ENCODE measurements at places on chromosomes 12 and 14.

DNA sequence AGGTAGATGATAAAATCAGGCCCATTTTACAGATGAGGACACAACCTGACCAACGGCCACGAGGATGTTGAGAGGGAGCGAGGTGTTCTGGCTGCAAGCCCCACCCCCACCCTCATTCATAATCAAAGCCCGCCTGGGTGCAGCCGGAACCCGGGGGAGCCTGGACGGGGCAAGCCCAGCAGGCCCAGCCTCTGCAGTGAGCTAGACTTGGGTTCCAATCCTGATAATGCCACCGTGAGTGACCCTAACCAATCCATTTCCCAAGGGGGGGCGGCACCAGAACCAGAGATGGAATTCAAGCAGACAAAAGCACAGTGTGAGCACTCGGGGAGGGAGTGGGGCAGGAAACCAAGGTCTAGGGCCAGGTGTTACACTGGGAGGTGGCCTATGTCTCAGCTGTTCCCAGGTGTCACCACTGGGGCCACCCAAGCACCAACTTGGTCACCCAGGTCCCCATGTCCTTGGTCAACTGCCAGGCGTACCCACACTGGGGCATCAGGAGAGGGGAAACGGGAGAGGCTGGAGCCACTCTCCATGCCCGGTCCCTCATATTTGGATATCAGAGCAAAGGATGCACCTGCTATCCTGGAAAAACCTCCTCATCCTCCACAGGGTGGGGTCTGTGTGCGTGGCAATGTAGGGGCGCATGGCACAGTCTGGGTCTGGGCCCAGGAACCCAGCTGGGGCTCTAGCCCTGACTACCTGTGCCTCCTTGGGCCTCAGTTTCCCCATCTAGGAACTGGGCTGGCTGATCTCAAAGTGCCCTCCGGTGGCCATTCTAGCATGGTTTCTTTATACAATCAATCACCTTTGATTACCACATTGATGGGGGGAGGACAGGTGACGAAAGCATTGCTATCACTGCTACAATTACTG lies 58.4 kb downstream of the FAM222A start:
- no peak for DNase-seq

DNA sequence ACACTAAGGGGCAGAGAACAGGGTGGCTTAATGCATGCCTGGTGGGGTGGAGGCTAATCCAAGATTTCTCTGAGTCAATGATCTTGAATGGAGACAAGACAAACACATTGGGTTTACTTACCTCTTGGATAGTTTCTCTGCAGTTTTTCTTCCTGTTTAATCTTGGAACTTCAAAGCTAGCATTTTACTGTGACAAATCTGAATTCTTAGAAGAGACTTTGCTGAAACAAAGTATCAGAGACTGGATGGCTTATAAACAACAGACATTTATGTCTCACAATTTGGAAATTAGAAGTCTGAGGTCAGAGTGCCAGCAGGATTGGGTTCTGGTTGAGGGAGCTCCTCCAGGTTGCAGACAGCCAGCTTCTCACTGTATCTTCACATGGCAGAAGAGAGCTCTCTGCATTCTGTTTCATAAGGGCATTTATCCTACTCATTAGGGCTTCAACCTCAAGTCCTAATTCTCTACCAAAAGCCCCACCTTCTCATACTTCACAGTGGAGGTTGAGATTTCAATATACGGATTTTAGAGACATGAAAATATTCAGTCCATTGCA lies 921.8 kb downstream of the VRK1 start:
- DNase-seq, result no peak

DNA sequence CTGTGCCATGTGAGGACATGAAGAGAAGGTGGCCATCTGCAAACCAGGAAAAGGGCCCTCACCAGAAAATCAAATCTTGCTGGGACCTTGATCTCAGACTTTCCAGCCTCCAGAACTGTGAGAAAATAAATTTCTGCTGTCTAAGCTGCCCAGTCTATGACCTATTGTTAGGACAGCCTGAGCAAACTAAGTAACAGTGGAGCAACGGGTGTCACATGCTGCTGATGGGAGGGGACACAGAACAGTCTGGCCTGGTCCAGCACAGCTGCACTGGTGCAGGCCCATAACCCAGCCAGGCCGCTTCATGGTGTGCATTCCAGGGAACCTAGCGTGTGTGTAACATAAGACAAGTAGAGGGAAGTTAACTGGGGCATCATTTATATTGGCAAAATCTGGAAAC lies 42.1 kb downstream of the GRIP1 start:
- no peak for DNase-seq

DNA sequence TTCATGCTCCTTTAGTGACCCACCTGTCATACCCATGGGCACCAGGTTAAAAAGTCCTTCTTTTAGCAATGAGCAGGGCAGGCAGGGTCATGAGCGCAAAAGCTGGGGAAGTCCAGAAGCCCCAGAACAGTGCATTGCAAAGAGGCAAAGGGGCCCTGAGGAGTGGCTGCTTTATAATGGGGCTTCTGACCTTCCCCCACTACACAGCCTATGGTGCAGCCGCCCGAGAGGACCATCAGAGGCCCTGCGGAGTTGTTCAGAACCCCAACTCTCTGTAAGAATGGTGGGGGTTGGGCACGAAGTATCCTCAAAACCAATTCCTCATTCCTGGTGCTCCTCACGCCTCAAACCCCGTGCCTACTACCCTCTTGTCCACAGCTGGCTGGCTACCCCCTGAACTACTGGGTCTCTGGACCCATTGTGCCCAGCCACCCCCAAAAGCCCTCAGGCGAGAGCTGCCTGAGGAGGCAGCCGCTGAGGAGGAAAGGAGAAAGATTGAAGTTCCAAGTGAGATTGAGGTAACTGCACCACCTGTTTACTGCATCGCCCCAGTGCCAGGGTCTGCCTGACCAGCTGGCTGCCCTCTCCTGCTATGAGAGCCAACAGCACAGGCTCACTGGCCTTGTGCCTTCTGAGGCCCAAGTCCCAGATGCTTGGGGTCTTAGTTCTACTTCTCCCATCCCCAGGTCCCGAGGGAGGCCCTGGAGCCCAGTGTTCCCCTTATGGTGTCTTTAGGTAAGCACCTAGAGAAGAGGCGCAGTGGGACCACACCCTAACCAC lies 6.7 kb downstream of the REC8 start:
- no peak for DNase-seq

DNA sequence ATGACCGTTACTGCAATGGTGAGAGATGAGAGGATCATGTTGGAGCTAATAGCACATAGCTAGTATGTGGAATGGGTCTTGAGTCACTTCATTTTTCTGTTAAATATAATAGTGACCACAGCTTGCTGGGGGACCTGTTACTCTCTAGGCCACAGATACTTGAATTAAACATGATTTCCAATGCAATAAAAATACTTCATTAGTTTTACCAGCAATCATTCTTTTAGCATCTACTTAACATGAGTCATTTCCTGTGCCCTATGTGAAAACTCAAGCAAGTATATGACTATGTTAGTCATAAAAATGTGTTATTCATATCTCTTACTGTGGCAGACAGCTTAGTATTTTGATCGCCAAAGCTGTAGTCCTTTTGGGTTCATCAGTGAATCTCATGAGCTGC lies 798.8 kb downstream of the SLC16A7 start:
- no peak for DNase-seq

DNA sequence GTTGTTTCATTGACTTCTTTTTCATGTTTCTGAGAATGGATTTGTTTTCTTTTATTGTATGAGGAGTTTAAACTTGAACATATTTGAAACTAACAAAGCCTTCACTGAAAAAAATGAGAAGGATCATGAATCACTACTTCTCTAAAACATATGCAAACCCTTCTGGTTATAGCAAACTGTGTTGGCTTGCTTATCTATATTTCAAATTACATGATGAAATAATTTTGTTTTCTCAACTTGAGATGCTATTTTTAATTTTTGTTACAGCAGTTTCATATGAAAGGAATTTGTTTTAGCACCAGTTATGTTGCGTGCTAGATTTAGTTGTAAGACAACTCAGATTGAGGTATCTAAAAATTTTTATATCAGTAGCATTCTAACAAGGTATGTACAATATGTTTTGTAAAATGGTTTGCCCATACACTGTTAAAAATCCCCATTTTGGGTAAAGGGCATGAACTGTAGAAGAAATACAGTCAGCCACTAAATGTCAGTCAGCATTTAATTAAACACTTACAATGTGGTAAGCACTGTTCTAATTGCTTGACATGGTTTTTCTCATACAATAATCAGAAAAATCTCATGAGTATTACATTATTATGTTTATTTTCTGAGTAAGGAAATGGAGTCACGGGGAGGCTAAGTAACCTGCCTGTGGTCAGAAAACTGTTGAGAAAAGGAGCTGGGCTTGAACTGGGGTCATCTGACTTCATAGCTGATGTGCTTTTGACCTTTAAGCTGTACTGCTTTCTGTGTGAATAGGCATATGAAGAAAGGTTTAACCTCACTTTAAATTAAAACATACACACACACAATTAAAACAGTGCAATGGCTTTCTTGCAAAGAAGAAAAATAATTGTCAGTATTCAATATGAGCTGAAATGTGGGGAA lies 105.7 kb downstream of the PLEKHA5 start:
- DNase-seq, result no peak

DNA sequence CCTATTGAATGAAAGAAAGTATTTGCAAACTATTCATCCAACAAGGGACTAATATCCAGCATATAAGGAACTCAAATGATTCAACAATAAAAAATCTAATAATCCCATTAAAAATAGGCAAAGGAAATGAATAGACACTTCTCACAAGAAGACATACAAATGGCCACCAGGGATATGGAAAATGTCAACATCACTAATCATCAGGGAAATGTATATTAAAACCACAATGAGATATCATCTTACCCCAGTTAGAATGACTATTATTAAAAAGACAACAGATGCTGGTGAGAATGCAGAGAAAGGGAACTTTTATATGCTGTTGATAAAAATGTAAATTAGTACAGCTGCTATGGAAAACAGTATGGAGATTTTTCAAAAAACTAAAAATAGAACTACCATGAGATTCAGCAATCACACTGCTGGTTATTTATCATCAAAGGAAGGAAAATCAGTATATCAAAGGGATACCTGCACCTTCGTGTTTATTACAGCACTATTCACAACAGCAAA lies 89.3 kb downstream of the GARIN6 start:
- DNase-seq, result no peak

GRCh38 chr12:79451365-79451764 lies 239.4 kb downstream of the PAWR start:
- no peak for DNase-seq

DNA sequence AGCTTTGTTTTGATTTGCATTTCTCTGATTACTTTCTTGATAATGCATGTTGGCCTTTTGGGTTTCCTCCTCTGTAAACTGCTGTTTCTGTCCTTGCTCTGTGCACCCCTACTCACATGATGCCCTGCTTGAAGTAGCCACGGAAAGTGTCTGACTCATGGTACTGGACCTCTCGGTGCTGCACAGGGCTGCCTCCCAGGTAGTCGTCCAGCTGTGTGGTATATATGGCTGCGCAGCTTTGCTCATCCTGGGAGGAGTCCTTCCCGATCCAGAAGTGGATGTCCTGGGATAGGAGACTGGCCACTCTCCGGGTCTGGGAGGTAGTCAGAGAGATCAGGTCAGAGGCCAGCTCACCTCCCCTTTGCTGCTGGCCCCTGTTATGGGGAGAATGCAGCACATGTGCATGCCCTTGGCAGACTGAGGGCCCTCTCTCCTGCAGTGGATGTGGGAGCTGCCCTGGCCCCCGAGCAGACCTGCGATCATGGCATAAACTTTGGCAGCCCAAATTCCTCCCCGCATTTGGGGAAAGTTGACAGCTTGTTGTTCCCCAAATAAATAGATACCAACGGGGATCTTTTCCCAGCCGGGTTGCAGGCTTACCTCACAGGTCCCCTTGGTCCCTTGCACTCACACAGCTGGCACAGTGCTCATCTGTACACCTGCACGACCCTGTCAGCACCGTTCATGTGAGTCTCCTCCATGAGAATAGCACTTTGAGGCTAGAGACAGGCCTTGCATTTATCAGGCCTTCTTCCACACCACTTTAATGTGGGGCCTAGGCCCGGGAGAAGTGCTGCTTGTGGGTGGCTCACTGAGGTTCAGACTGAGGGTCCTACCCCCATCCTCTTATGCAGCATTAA lies 5.2 kb downstream of the AVIL start:
- no peak for DNase-seq

DNA sequence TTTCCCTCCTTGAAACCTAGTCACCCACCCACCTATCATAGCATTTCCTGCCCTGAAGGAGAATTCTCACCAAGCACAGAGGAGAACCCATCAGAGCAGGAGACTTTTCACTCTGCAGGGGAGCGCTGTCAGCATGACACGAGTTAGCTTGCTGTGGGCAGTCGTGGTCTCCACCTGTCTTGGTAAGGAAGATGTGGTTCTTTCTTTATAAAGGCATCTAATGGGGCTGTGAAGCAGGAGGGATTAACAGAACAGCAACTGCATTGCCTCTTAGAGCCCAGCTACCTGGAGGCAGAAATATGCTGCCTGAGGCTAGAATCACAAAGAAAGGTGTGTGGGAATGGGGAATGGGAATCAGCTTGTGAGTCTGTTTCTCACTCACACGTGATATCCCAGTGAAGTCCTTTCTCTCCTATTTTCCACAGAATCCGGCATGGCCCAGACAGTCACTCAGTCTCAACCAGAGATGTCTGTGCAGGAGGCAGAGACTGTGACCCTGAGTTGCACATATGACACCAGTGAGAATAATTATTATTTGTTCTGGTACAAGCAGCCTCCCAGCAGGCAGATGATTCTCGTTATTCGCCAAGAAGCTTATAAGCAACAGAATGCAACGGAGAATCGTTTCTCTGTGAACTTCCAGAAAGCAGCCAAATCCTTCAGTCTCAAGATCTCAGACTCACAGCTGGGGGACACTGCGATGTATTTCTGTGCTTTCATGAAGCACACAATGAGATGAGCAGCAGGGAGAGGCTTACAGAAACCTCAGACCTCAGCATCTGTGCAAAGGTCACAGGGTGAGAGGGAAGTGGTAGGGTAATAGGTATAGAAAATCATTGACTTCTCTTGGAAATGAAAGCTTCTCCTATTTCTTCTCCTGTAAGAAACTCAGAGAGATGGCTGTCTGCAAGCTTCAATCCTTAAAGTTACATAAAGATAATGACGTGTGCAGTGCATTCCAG lies 316.9 kb downstream of the DAD1 start:
- DNase-seq, result no peak

DNA sequence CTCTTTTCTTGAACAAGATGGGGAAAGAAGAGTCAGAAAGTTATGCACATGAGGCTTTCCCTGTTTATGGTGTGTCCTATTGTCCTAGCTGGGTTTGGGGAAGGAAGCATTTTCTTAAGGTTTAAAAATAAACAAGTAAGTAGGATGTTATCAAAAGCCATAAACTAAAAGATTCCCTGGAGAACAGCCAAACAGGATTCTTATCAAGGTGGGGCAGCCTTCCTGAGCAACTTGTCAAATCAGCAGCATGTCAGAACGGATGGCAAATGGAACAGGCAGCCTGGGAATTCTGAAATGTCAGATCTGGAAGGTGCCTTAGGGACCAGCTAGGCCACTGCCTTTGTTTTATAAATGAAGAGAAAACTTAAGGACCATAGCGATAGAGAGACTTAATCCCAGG lies 152.2 kb upstream of the RGS6 start:
- no peak for DNase-seq

GRCh38 chr12:58801986-58802385 lies 118.3 kb downstream of the LRIG3 start:
- no peak for DNase-seq

GRCh38 chr14:67512463-67513310 lies 20.4 kb upstream of the PLEKHH1 start:
- DNase-seq, result no peak

Measured in hematopoietic multipotent progenitor cell treated with erythropoietin and hydrocortisone succinate and interleukin-3 and kit ligand, for 6 days (in vitro differentiated cells).